Lower lobe of right lung (tissue), 2 donors: ENCODE measurements at places on chromosomes 1 and 21. TPM values are rescaled to one million over a fixed set of nuclear protein-coding genes. Genes with fewer than 3 reads are reported as not detected.

GRCh38 chr1:218775501-218776021 is 398.1 kb upstream of the LYPLAL1 start:
- DNase-seq, result no peak

The WNT3A gene
- total RNA-seq, result 6.0 TPM

DNA sequence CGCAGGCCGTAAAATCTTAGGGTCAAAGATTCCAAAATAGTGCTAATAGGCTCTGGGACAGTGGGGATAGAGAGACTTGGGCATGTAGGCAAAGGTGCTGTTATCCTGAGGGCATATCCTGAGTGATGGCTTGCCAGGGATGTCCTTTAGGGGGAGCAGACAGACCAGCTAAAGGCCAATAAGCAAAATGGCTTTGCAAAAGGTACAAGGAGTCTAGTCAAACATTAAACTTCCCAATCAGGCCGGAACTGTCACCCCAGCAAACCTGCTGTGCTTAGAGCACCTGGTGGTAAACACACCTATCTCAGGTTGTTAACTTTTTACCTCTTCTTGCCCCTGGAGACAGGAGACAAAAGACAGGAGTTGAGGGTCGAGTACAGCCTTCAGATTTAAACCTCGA is 49.1 kb downstream of the TRABD2B start:
- DNase-seq, result no peak

DNA sequence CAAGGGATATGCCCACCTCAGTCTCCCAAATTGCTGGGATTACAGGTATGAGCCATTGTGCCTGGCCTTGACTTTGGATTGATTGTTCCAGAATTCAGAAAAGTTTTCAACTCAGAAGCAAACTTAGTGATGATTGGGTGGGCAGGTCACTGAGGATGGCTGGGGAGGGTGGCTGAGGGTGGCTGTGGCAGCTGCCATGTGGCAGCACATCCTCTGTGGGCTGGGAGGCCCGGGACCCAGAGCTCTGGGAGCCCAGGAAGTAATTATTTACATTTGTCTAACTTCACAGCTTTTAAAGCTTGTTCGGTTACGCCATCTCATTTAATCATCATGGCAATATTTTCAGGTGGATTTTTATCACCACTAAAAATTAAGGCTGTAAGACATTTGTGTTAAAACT is 76.1 kb downstream of the SCCPDH start:
- DNase-seq, result no peak

The SLC35F3 gene
- total RNA-seq, result 0.41 TPM

The PAQR6 gene
- total RNA-seq, result 2.3 TPM

DNA sequence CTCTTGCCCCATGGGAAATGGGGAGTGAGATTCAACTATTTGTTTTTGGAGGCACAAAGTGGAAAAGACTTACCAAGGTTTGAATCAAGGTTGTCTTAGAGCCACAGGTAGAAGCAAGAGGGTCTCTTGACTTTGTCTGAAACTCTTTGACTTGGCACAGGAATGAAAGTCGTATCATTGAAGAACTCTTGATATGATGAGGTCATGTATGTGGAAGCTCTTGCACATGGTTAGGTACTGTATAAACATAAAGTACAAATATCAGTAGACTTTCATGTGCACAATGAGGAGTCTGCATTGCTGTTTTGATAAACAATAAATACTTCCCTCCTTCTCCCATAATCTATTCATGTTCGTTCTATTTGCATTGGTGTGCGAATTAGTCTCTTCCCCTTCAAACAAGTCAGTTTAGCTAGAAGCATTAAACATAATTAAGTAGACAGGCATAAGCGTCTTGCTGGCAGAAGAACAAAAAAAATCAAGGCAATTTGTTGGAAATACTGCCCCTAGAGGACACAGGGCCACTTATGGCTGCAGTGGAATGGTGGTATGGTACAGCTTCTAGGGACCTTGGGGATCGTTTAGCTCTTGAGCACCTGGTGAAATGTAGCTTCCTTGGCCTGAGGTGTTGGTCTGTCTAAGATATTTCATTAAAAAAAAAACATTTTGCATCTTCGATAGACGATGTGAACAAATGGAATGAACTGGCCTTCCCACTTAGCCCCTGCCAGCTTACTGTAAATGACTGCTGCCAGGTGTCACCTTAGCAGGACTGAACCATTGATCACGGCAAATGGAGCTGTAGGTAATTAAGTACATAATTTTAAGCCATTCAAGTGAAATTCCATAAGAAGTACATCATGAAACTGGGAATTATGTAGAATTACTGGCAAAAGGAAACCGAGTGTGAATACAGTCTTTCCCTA is 218.0 kb upstream of the GALNT2 start:
- DNase-seq, result no peak

The TLR5 gene
- 26.6 TPM for total RNA-seq

The TRPM2 gene
- total RNA-seq, result 17.9 TPM

DNA sequence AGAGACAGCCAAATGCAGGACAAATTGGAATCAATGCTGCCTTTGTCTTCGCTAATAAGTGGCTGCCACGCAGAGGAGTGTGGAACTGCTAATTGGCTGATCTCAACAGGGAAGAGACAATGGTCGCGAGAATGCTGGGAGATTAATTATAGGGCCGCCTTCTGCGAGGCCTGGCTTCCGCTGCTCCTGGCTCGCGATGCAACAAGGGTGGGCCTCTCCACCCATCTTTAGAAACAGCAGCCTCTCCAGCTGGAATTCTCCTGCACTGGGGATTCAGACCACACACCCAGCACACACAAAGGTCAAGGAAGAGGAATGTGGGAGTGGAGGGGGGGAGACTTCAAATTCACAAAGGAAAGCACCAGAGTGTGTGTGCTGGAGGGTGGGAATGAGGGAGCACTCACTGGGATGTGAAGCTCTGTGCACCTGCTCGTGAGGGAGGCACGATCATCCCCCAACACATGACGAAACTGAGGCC is 200.7 kb upstream of the GRIK3 start:
- DNase-seq, result no peak

DNA sequence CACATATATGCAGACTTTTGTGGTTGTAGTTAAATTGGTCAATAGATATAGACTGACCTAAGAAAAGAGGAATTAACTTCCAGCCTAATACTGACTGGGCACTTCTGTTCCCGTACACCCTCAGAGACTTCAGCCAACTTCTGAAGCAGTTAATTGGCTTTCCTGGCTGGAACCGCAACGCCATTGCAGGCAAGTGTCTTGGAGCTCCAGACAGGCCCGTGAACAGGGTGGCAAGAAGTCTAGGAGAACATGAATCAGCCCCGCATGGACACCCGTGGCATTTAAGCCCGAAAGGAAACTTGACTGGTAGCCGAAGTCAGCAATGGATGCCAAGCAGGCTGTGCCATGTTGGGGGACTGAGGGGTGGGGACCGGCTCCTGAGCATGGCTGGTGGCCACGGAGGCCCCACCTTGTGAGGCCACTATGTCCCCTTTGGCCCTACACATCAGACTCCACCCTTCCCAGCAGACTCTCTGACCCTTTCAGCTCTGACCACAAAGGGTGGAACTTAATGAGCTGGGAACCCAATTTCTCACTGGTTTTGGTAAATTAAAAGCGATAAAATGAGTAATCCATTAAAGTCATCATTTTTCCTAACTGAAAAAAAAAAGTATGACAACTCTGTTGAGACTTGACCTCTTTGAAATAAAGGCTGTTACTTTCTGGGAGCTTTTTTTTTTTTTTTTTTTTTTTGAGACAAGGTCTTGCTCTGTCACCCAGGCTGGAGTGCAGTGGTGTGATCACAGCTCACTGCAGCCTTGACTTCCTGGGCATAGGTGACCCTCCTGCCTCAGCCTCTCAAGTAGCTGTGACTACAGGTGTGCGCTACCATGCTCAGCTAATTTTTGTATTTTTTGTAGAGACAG is 54.1 kb downstream of the RUNX1 start:
- DNase-seq, result peak; percentile 52

- DNase-seq, result no peak
Measured at GRCh38 chr1:80882553-80882952, 918.2 kb upstream of the ADGRL2 start.

DNA sequence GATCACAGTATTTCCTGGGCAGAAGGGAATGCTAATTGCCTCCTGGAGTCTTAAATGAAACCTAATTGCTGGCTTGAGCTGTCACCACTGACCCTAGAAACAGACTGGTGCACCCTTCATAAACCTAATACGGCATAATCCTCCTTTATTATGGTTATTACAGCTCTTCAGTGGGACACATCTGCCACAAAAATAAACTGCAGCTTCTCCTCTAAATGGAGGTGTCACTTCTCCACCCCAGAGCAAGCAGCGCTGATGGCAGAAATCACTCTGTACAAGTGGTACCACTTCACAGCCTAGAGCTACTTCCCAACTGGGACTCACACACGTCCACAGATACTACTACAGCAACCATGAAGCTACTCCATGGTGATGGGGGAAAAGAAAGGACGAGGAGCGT is 11.1 kb downstream of the PTPN14 start:
- no peak for DNase-seq

DNA sequence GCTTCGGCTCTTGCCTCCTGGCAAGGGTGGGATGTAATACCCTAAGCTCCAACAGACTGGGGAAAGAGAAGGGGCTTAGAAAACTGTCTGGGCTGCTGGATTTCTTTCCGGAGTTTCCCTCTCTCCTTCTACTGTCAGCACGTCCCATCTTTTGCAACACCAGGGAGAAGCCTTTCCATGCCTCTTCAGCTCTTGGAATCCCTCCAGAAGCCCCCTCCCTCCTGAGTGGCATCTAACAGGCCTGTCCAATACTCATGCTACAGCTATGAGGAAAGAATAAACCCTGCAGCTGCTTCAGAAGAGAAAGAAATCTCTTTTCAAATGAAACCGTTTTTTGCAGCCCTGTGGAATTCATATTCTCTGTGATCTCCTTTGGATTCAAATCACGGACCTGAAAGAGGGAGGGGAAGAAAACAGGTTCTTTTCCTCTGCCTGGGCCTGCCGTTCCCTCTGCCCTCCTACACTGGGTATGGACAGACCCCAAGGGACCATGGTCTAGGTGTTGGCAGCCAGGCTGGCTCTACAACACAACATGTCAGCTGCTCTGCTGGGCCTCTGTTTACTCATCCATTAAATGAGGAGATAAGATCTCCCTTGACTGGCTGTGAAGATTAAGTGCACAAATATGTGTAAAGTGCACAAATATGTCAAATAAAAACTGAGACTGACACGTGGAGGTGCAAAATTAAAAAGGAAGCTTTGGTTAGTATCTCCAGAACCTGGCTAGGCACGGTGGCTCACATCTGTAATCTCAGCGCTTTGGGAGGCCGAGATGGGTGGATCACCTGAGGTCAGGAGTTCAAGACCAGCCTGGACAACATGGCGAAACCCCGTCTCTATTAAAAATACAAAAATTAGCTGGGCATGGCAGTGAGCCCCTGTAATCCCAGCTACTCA is 6.0 kb upstream of the CAPN2 start:
- DNase-seq, result no peak

GRCh38 chr1:234712891-234713305 is 102.9 kb upstream of the IRF2BP2 start:
- DNase-seq, result no peak

GRCh38 chr21:42763581-42764442 is 110.4 kb downstream of the PDE9A start:
- peak; percentile 72 for DNase-seq

DNA sequence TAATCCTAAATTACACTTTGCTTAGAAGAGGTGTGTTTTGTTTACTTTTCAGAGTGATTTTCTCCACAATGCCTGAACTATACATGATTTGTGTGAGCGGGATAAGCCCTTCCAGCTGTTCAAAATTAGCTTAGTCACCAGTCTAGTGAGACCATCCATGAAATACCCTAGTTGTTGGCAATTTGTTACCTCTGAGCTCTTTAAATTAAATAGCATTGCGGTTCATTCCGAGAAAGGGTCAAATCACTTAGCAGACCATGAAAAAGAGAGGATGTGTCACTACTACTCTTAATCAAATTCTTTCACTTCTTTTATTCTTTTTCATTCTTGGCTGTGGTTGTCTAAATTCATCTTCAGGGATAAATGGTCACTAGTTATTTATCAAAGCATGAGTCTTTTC is 11.9 kb upstream of the VAV3 start:
- DNase-seq, result no peak

DNA sequence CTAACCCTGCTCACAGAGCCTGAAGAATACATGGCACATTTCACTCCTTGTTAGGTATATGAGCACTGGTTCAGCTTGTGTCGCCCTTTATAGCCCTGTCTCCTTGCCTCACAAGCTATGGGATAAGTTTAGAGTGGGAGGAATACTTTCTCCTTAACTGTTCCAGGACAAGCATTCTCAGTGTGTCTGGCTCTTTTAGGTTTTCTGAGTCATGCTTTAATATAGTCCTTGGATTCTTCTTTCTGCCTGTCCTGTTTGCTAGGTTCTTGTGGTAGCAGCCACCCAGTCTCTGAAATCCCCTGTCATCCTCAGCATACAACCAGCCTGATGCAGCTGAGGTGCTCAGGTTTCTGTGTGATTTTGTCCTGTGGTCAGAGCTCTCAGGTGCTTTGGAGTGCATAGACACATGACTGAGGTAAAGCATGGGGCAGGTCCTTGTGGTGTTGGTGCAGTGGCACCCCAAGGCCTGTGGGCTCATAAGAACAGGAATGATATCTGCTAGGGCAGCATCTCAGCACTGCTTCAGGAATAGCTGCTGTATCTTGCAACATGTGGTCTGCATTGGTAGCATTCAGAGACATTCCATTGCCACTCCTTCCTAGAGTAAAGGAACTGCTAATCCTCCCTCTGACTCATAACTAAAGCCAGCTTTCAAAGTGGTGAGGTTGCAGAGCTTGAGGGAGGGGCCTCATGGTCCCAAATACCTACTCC is 14.2 kb upstream of the CASQ2 start:
- no peak for DNase-seq

GRCh38 chr1:32272557-32273390 is 19.1 kb upstream of the HDAC1 start:
- no peak for DNase-seq

DNA sequence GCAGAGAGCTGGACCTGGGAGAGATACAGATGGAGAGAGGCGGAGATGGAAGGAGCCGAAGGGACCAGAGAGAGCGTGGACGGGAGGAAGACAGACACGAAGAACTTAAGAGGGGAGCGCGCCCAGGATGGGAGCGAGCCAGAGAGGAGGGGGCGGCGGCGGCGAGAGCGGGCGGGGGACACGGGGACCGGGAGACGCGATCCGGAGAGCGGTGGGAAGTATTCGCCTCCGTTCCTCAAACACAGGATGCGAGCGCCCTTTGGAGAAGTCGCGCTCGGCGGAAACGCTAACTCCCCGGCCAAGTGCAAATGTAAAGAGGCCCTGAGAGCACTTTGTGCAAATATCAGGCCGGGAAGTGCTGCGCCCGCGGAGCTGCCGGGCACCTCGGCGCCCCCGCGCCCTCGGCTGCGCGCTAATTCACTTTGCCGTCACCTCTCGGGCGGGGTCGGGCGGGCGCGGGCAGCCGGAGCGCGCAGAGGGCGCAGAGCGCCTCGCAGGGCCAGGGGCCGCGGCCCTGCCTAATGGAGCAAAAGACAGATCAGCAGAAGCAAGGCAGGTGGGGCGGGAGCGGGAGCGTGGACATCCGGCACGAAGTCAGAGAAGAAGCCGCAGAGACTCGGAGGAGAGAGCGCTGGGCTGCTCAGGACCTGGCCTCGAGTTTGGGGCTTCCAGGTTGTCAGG is 281.2 kb downstream of the RRAGC start:
- peak; percentile 74 for DNase-seq

GRCh38 chr1:38559446-38560165 is 300.0 kb downstream of the RRAGC start:
- peak; percentile 78 for DNase-seq
